Head of caudate nucleus (tissue), 42 donors: ENCODE measurements at places on chromosomes 3 and 15.

DNA sequence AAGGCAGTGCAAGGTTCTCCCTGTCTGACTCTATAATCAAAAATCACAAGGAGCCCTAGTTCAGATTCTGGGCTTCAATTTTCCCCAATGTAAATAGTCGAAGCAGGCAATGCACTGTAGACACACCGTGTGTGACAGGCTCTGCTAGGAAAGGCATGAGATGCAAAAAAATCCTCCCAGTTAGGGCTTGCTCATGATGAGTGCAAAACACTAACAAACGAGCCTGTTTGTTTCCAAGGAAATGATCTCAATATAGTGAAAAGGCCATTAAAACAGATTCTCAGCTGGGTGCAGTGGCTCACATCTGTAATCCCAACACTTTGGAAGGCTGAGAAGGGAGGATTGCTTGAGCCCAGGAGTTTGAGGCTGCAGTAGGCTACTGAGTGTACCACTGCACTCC, 55.7 kb downstream of the UMPS start:
- no peak for DNase-seq

GRCh38 chr15:73286311-73286710, 82.4 kb downstream of the HCN4 start:
- no peak for DNase-seq

DNA sequence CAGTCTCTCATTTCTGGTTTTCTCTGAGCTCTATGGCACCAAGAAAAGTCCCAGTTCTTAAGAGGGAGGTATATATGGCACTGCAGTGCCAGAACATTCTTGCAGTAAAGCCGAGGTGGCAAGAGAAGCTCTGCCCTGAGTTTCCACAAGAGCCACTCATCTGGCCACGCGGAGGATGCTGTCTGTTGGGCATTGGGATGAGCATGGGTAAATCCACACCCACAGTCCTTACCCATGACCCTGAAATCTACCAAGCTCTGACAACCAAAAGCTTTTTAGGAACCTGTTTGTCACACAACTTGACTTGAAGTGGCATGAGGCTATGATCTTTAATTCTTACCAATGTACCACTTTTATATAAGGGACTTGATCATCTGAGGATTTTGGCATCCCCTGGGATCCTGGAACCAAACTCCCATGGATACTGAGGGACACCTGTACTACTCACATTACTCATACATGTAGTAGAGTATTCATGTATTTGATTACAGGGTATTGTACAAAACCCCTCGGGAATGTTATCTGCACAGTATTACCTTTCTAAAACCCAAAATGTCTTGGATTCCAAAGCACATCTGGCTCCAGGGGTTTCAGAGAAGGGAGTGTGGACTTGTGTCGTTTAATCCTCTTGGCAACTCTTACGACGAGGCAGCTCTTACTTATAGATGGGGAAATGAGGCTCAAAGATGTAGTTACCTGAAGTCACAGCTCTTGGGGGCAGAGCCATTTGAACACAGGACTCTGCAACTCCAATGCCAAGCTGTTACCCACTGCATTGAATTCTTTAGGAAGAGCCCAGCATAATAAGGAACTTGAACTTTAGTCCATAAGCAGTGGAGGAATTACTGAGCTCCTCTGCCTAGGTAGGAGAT, 8.8 kb downstream of the RPL32 start:
- DNase-seq: no peak

GRCh38 chr3:42670670-42671069, 14.7 kb upstream of the KLHL40 start:
- DNase-seq: no peak

- peak; percentile 50 for DNase-seq
Observed at GRCh38 chr15:72319360-72319984, 485 bp downstream of the CELF6 start.
